ENCODE measurements at places on chromosomes 16 and 17.
A peak's percentile ranks its signal among the peaks of the same experiment; 100 is the strongest.

GRCh38 chr16:84829168-84829965, 9.6 kb downstream of the CRISPLD2 start:
- DNase-seq = no peak

- DNase-seq = no peak
These were observed 365.8 kb upstream of the DYNLRB2 start for GRCh38 chr16:80175011-80175410.

DNA sequence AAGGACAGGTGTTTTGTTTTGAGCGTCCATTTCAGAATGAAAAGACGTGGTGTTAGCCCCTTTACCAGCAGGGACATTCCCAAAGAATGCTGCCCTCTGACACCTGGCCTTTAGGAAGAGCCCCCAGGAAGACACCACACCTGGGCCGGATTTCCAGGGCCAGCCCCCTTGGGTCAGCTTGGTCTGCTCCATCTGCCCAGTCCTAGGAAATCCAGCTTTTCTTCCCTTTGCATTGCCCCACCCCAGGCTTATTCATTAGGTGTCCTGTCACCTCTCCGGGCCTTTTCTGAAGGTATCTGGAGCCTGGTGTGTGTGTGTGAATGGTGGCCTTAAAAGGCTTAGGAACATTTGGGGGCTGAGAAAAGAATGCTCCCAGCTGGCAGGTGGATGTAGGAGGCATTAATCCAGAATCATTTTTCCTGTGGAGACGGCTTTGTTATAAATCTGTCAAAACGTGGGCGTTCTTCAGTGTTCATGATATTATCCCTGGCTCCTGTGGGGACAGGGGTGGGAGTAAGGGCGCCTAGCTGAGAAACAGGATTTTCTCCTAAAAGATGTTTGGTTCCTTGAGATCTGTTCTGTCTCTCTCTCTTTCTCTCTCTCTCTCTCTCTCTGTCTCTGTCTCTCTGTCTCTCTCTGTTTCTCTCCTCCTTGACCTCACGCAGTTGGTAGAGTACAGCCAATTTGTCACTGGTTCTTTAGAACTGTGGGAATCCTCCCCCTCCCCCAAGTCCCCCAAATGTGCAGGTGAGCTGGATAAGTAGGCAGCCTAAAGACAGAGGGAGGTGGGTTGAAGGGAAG, 84.0 kb downstream of the NTN1 start:
- no peak for DNase-seq

DNA sequence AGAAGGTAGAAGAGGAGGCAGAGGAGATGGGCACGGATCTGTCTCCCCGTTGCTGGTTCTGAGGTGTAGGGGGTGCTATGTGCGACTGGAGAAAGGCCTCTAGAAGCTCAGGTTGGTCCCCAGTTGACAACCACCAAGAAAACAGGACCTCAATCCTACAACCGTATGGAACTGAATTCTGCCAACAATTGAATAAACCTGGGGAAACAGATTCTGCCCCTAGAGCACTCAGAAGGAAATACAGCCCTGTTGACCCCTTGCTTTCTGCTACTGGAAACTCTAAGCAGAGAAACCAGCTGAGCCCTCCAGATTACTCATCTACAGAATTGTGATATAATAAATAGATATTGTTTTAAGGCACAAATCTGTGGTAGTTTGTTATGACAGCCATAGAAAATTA, 313.0 kb upstream of the GOT2 start:
- DNase-seq = no peak

- no peak for DNase-seq
These were observed 9.7 kb downstream of the ZNF19 start for GRCh38 chr16:71479420-71479819.

DNA sequence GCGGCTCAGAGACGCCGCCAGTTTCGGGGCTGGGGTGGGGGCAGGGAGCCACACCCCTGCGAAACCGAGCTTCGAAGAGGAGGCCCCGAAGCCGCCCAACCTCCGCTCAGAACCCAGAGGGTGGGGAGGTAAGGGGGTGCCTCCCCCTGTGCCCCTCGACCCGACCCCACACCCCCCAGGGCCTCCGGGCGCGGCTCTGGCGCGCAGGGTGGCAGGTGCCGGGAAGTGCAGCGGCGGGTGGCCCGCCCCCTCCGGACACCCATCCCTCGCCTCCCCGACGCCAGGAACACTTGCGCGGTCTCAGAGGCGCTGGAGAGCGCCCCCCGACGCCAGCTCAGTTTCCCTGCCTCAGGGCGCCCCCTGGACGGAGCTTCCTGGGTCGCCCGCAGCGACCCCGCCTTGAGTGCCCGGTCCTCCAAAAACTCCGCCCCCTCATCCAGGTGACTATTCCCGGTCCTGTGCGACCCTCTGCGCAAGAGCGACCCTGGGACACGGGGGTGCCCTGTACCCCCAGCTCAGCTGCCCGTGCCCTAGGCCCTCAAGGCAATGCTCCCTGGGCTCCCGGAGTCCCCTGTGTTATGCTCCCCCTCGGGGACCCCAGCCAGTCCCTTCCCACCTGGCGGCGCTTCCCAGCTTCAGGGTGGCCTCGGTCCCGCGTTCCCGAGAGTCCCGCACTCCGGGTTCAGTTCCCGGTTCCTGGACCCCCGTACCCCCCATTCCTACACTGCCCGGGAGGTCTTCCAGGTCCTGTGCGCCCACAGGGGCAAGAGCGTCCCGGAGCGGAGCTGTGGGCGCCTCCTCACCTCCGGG, 562 bp downstream of the PPL start:
- DNase-seq = peak; percentile 17

DNA sequence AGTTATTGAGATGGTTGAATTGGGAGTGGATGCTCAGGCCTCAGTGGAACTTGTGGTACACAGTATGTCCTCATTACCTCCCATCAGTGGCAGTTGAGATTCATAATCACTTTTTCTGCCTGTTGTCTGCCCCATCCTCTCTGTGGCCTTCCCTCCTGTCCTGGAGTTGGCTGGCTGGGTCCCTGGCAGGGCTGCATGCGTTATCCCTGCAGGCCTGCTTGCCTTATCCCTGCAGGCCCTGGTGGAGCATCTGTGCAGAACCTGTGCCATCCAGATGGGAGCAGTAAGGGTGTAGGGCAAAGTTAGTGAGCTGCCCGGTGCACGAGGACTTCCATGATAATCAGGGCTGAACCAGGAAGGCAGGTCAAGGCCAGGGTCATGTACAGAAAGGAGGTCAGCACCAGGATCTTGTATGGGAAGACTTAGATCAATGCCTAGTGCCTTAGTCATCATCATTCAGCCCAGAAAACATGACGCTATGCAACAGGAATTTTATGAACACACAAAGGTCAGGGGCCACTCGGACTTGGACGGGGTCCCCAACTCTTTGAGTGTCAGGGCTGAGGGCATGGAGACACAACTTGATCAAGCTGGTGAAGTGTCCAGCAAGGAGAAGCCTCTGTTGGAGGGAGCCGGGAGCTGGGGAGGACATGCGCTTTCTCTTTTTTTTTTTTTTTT, 47.2 kb downstream of the ABCC1 start:
- DNase-seq = no peak

Measured in activated CD4-positive, alpha-beta T cell treated with anti-CD3 and anti-CD28 coated beads for 48 hours (primary cell).